ENCODE measurements at places on chromosomes 13 and 19. TPM values are rescaled to one million over a fixed set of nuclear protein-coding genes. Genes with fewer than 3 reads are reported as not detected.

ZSCAN18 gene
- 69.1 TPM for total RNA-seq

IZUMO2 gene
- total RNA-seq: not detected

CYP2A6 gene
- not detected for total RNA-seq

GSX1 gene
- not detected for total RNA-seq

DACT3 gene
- not detected for total RNA-seq

ITGBL1 gene
- total RNA-seq: not detected

THSD8 gene
- total RNA-seq: 3.2 TPM

GRCh38 chr13:36840718-36841250, 21.8 kb downstream of the RFXAP start:
- DNase-seq: no peak
- H3K27ac ChIP-seq: no peak overlapping the region
- no peaks in the 10 kb centered on the region for H3K4me1 ChIP-seq
- H3K36me3 ChIP-seq: no peaks in the 10 kb centered on the region
- H3K27me3 ChIP-seq: no peaks in the 10 kb centered on the region

- H3K27ac ChIP-seq: peak overlapping the region; percentile 77
- peak; percentile 80 for DNase-seq
- H3K27me3 ChIP-seq: no peaks in the 10 kb centered on the region
- peaks cover 80% of the 10 kb centered on the region for H3K4me1 ChIP-seq
Observed at GRCh38 chr19:39941615-39942365, 7.4 kb upstream of the FCGBP start.

- H3K27me3 ChIP-seq: peaks cover 4% of the 10 kb centered on the region
- no peak for DNase-seq
- no peak within 1 kb of the TSS for H3K27ac ChIP-seq
- H3K36me3 ChIP-seq: no peaks in the 10 kb centered on the region
- no peak within 1 kb of the TSS for H3K4me3 ChIP-seq
Observed at GRCh38 chr13:110306960-110307766, at the start of the genes COL4A1 and COL4A2. Gene COL4A1, minus strand, starts transcription at chr13:110307157. Its CDS starts 130 bp downstream, at chr13:110307027. Gene COL4A2, plus strand, starts transcription at chr13:110307284. Its CDS starts 620 bp downstream, at chr13:110307904.

GRCh38 chr19:7795555-7796161, 32.6 kb downstream of the CLEC4M start:
- no peaks in the 10 kb centered on the region for H3K36me3 ChIP-seq
- no peak for DNase-seq

DNA sequence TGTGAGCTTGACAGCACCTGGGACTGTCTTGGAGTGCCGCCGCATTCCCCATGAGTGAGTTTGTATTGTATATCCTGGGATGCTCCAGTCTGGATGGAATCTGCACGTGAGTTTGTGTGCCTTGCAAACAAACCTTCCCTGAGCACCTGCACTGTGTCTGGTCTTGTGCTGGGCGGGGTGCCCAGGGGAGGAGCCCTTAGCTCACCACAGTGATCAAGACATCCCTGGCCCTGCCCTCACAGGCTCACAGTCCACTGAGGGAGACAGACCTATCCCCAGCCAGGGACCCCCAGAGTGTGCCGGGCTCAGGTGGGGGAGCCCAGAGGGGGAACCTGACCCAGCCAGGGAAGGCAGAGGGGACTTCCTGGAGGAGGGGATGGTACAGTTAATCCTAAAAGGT, 1.7 kb upstream of the BCAM start:
- no peaks in the 10 kb centered on the region for H3K36me3 ChIP-seq
- H3K4me3 ChIP-seq: no peak overlapping the region
- no peaks in the 10 kb centered on the region for H3K27me3 ChIP-seq
- DNase-seq: no peak

DNA sequence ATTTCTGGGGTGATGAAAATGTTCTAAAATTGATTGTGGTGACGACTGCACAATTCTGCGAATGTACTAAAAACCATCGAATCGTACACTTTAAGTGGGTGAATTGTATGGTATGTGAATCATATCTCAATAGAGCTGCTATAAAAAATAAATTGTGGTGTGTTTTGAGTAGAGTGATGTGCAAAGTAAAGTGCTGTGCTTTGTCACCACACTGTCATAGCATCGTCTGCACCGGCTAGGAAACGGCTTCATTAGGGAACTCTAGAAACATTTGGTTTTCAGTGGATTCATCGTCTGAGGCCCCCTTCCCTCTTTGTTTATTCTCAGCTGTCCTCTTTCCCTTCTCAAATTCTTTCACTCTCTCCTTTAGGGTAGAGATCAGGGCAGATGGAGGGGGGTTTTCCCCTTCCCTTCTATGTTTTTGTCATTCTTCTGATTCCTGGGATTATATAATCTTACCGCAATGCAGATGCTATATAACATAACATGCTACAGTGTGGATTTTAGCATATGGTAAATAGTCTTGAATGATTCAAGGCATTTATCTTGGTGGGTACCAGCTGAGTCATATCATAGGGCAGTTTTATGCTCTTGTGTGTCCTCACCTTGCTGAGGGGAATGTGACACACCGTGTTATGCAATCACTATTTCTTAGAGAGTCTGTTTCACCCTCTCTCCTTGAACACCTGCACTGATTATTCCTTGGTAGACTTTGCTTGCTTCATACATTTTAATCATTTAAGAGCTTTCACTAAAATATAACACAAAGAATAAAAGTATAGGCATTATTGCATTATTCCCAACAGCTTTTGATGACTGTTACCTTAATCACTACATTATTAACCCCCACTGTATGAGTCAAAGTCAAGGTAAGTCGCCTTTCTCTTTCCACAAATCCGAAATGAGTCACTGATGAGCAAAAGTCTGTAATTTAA, 239.4 kb downstream of the DCLK1 start:
- H3K4me3 ChIP-seq: no peak overlapping the region
- H3K36me3 ChIP-seq: no peaks in the 10 kb centered on the region
- H3K4me1 ChIP-seq: no peaks in the 10 kb centered on the region
- DNase-seq: no peak

GRCh38 chr19:34666200-34666957, 10.6 kb downstream of the SCGB2B2 start:
- H3K4me1 ChIP-seq: peaks cover 23% of the 10 kb centered on the region
- H3K27ac ChIP-seq: no peak overlapping the region
- no peak overlapping the region for H3K4me3 ChIP-seq

GRCh38 chr13:112943309-112944125, 25.5 kb upstream of the MCF2L start:
- H3K36me3 ChIP-seq: no peaks in the 10 kb centered on the region
- H3K4me1 ChIP-seq: peaks cover 13% of the 10 kb centered on the region
- no peaks in the 10 kb centered on the region for H3K27me3 ChIP-seq
- no peak overlapping the region for H3K27ac ChIP-seq
- no peak overlapping the region for H3K4me3 ChIP-seq

DNA sequence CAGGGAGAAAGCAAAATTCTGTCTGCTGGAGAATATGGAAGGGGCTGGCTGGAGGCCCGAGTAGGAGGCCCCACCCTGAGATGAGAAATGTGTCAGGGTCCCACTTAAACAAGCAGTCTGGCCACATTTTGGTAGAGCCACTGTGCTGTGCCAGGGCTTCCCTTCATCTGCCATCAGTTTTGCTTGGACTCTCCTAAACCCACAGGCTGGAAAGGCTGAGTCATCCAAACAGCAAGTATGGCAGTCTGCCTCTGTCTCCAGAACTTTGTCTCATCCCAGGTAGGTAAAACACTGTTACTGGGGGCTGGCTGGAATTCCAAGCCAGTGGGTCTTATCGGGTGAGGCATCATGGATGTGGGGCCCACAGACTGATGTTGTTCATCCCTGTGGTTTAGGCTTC, 1390.6 kb downstream of the UQCRFS1 start:
- H3K27me3 ChIP-seq: no peaks in the 10 kb centered on the region
- H3K36me3 ChIP-seq: no peaks in the 10 kb centered on the region
- H3K4me1 ChIP-seq: no peaks in the 10 kb centered on the region
